Activated CD8-positive, alpha-beta T cell treated with anti-CD3 and anti-CD28 coated beads, Interleukin-2, amount 10 ng/mL, durations not matched to agents 7 days and 5 days (primary cell): ENCODE measurements at places on chromosomes 12 and 14. TPM values are rescaled to one million over a fixed set of nuclear protein-coding genes. Genes with fewer than 3 reads are reported as not detected.

Gene RNASE13
- total RNA-seq, result not detected

Gene RIPK3
- total RNA-seq, result 26.9 TPM

Gene CCDC38
- total RNA-seq, result not detected

Gene LIN7A
- not detected for total RNA-seq

Gene TAS2R20
- total RNA-seq, result 2.2 TPM

Gene C14orf132
- total RNA-seq, result 0.42 TPM

Gene KRT79
- total RNA-seq, result not detected

Gene CMKLR1
- not detected for total RNA-seq

Gene RPL10L
- total RNA-seq, result not detected

DNA sequence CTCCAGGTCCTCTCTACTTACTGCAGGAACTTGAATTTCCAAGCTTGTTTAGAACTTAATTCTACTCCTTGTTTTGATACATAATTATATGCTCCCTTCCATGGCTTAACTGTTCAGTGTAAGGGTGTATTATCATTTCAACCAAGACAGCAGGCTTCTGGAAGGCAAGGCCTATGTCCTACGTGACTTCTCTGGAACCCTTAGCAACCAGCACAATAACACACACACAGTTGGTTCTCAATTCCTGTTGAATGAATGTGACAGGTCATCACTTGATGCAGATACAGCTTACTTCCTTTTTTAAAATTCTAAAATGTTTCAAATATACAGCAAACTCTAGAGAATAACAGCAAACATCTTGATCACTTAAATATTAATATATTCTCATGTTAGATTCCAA lies 77.7 kb upstream of the COCH start:
- DNase-seq, result no peak

DNA sequence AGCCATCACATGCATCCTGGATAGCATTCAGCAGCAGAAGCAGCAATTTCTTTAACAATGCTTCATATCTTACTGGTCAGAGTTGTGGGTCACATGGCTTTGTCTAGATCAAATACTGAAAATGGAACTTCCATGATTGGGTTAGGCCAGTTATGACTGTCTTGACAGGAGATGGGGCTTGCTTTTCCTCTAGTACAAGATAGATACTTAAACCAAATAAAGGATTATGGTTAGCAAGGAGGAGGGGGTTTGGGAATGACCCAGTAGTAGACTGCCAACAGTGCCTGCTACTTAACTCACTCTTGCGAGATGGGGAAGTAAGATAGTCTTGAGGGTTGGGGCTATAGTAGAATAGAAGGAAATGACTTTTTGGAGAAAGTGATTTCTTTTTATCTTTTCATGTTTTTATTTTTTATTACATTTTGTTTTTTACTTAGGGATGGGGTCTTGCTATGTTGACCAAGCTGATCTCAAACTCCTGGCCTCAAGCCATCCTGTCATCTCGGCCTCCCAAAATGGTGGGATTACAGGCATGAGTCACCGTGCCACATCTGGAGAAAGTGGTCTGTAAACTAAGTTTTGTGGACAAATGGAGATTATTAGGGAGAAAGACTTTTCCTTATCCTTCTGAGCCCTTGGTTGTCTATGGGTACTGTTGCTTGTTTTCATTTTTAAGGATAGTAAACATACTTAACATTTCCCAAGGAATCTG lies 37.6 kb downstream of the WNK1 start:
- no peak for DNase-seq

DNA sequence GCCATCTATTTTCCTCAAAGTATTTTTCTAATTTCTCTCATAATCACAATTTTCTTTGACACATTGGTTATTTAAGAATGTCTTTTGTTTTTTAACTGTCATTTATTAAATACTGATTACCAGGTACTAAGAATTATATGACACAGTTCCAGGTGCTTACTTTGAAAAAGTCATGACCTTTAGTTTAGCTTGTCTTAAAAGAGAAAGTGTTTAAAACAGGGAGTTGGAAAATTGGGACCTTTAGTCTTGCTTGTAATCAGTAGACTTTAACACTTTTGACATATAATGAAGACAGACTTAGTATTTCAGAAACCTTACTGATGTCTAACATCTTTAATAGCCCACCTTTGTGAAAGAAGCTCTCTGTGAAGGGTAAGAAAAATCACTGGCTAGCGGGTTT lies 19.2 kb downstream of the CREBL2 start:
- DNase-seq, result no peak

DNA sequence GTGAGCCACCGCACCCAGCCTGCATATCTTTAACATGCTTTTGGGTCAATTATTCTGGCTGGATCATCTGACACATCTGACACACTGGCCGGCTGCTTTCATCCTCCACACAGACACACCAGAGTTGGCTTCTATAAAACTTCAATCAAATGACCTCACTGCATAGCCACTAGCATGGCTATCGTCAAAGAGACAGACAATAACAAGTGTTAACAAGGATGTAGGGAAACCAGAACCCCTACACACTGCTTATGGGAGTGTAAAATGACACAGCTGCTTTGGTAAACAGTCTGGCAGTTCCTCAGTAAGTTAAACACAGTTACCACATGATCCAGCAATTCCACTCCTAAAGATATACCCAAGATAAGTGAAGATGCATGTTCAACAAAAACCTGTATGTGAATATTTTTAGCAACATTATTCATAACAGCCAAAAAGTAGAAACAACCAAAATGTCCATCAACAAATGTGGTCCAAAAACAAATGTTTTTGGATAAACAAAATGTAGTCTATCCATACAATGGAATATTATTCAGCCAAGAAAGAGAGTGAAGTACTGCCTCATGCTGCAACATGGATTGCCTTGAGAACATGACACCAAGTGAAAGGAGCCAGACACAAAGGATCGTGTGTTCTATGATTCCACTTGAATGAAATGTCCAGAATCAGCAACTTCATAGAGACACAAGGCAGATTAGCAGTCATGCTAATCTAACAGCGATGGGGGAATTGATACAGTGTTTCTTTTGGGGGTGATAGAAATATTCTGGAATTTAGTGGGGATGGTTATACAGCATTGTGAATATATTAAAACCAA lies 10.1 kb downstream of the KDM2B start:
- DNase-seq, result no peak

- no peak for DNase-seq
Measured at GRCh38 chr14:64474041-64474440, 8.7 kb downstream of the AKAP5 start.

GRCh38 chr14:75906680-75907280 lies 75.0 kb downstream of the TGFB3 start:
- DNase-seq, result peak; percentile 82

GRCh38 chr12:53939141-53940108 lies 794 bp downstream of the HOXC13 start:
- DNase-seq, result no peak

- DNase-seq, result no peak
Measured at GRCh38 chr12:104340177-104340576, 36.6 kb downstream of the EID3 start.

DNA sequence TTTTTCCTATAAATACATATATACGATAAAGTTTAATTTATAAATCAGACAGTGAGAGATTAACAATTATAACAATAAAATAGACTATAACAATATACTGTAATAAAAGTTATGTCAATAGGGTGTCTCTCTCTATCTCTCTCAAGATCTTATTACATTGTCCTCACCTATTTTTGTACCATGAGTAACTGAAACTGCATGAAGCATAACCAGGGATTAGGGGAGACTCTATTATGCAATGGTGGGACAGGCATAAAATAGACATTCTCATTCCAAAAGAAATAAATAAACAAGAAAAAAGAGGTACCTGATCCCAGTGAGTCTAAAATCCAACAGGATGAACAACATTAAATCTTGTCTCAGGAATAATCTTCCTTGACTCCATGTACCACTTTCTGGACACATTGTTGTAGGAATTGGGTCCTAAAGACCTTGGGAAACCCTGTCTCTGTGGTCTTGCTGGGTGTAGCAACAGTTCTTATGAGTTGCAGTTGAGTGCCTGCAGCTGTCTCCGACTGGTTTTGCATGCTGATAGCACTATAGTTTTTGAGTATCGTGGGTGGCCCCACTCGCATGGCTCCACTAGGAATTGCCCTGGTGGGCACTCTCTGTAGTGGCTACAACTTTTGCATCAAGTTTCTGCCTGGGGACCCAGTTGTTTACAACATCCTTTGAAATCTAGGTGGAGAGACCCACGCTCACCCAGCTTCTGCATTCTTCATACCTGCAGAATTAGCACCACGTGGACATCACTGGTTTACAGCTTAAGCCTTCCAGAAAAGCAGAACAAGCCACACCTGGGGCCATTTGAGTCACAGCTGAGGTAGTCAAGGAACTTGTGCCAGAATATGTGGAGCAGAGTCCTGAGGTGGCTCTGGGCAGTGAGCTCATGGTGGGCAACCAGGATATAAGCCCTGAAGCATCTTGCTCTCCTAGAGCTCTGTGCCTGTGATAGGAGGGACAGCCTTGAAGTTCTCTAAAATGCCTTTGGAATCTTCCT lies 204.7 kb downstream of the KITLG start:
- no peak for DNase-seq

GRCh38 chr12:9049520-9050133 lies 60.3 kb downstream of the KLRG1 start:
- DNase-seq, result peak; percentile 56

DNA sequence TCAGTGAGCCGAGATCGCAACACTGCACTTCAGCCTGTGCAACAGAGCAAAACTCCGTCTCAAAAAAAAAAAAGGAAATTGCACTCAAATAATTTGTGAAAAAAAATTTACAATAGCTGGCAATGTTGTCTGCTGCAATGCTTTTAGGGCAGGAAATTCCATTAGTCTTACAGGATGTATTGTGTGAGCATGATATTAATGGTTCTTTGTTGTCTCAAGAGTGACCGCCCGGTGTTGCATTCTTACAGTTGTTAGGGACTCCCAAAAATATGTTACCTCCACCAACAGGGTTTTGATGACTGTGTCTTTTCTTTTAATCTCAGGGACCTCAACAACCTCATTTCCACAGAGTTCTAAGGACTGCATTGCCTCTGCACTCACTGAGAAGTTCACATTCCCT lies 44.8 kb downstream of the PZP start:
- no peak for DNase-seq

- no peak for DNase-seq
Measured at GRCh38 chr12:107229827-107230226, 136.5 kb upstream of the CRY1 start.

DNA sequence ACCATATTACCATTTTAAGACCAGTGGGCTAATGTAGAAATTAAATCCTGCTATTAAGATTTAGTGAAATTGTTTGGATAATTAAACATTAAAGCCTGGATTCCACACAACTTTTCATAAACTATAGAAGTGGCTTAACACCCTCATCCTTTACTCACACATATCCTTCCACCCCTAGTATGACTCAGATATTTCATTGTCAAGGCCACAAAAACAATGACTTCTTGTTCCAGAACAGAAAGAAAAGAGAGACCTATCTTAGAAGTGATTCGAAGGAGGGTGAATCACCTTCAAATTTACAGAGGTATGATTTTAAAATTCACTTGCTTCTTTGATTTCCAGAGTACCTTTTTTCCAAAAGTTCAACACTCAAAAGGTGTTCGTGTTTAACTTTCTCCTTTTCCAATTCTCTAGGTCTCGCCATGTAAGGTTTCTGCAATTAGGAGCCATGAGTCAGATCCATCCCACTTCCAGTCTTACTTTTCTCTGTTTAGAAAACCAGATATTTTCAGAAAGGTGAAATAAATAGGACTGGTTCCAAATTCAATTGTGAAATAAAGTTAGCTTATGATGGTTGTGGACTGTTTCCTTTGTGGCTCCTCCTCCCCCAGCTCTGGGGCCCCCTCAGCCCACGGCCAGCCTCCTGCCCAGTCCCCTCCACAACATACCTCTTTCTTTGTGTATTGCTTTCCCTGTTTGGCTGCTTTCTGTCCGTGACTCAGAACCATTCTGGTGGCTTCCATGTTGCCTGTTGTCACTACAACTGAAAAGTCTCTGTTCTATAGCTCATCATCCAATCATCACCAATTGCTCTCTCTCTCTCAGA lies 24.6 kb upstream of the MGP start:
- DNase-seq, result no peak

GRCh38 chr12:4034921-4035320 lies 161.7 kb upstream of the PARP11 start:
- no peak for DNase-seq

DNA sequence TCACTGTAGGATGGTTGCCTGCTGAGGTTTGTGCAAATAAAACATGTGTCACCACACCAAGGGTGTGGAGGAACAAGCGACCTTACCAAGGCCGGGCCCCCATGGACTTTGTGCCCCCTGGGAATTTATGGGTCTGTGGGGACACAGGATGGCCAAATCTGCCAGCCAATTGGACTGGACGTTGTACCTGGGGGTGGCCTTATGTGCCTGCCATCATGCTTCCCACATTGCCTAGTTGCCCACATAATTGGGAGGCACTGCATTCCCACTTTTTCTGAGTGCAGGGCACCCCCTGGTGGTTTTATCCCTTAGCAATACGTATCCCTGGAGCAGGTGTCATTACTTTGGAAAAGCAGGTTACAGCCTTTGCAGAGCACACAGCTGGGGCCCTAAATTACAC lies 92.6 kb upstream of the TMPO start:
- DNase-seq, result no peak

GRCh38 chr12:95633049-95633731 lies 81.9 kb upstream of the USP44 start:
- no peak for DNase-seq
